Activated T-helper 2 cell treated with anti-CD3 and anti-CD28 coated beads, Interferon-gamma antibody, Interleukin-2, Interleukin-4, amounts not matched to agents 10 μg/mL and 5 μg/mL and 100 μg/mL, durations not matched to agents 14 hours and 24 hours and 36 hours (primary cell): ENCODE measurements at places on chromosomes 2 and 18.

DNA sequence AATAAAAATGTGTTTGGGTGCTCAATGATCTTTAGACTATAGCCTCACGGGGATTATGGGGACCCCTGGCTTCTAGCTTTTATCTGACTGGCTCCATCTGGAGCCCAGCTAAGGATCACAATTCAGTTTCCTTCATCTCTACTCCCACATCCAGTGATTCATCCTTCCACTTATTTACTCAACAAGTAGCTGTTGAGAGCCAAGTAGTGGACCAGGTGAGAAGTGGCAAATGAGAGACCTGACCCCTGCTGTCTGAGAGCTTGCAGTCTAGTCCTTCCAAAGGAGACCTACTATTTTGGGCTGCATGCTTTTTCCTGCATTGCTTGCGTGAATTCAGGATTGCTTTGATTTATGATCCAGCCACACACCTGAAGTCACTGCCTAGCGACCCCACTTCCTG, 10.7 kb upstream of the DSG3 start:
- no peak overlapping the region for H3K4me3 ChIP-seq
- no peak for DNase-seq
- no peak overlapping the region for H3K27ac ChIP-seq
- H3K27me3 ChIP-seq = no peaks in the 10 kb centered on the region
- H3K36me3 ChIP-seq = no peaks in the 10 kb centered on the region

DNA sequence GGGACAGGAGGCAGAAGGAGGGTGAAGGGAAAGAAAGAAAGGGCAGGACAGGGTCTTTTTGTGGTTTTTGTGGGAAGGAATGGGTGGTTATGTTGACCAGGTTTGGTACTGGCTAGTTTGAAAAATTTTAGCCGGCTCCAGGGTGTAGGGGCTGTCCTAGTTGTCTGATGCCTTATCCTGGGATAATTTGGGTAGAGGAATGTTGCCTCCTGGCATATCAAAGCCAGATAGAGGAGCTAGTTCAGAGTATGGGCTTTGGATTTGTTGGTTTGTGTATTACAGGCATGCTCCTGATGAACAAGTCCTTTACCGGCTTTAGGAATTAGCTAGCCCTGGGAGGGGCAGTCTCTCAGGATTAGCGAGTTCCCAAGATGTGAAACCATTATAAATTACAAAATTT, 101.1 kb upstream of the LHCGR start:
- no peak overlapping the region for H3K27ac ChIP-seq
- no peak for DNase-seq
- H3K36me3 ChIP-seq = no peaks in the 10 kb centered on the region

GRCh38 chr2:172094294-172095145, 8.2 kb downstream of the DLX2 start:
- H3K4me3 ChIP-seq = peak overlapping the region; percentile 8
- peaks cover 22% of the 10 kb centered on the region for H3K4me1 ChIP-seq
- H3K27me3 ChIP-seq = peaks cover 78% of the 10 kb centered on the region
- DNase-seq = no peak

- H3K27ac ChIP-seq = no peak overlapping the region
- no peaks in the 10 kb centered on the region for H3K27me3 ChIP-seq
- DNase-seq = no peak
- H3K4me3 ChIP-seq = no peak overlapping the region
- H3K36me3 ChIP-seq = peaks cover 77% of the 10 kb centered on the region
Observed at GRCh38 chr18:79496237-79496977, 100.7 kb downstream of the NFATC1 start.

DNA sequence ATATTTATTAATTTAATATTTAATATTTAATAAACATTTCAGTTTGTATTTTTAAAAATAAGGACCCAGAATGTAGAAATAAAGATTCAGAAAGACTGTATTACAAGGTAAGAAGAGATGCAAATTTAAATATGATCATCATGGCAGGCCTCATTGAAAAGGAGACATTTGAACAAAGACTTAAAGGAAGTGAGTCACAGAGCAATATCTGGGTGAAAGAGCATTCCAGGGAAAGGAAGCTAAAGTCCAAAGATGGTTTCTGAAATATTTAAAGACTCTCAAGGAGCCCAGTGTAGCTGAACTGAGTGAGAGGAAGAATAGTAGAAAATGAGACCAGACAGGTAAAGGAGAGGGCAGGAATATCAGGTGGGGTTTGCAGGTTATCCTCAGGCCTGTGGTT, 5.9 kb downstream of the SCYGR4 start:
- H3K4me1 ChIP-seq = no peaks in the 10 kb centered on the region
- H3K36me3 ChIP-seq = no peaks in the 10 kb centered on the region
- no peak for DNase-seq
- no peak overlapping the region for H3K4me3 ChIP-seq
- H3K27me3 ChIP-seq = no peaks in the 10 kb centered on the region

- peaks cover 59% of the 10 kb centered on the region for H3K27me3 ChIP-seq
- H3K27ac ChIP-seq = no peak overlapping the region
- H3K4me3 ChIP-seq = peak overlapping the region; percentile 71
- no peak for DNase-seq
Observed at GRCh38 chr2:85132397-85132796, 795 bp upstream of the TCF7L1 start.

- H3K27me3 ChIP-seq = no peaks in the 10 kb centered on the region
- no peak overlapping the region for H3K27ac ChIP-seq
- H3K4me3 ChIP-seq = no peak overlapping the region
- H3K4me1 ChIP-seq = no peaks in the 10 kb centered on the region
Observed at GRCh38 chr2:236682651-236683422, 113.2 kb downstream of the ACKR3 start.

DNA sequence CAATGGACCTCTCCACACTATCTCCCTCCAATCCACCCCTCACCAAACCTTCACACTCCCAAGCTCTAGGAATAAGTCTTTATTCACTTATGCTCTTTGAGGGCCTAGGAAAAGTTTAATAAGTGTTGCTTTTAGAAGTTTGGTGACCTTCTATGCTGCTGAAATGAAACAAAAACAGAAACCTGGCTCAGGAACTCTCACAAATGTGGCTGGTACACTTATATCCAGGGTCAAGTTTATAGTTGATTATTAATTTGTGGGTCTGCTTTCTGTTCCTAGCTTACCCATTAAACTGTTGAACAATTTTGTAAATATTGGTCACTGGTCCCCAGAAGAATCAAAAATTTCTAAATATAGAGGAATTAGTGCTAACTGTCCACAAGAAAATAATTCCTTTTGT, 14.2 kb upstream of the ANKRD44 start:
- peaks cover 4% of the 10 kb centered on the region for H3K36me3 ChIP-seq
- H3K4me1 ChIP-seq = peaks cover 64% of the 10 kb centered on the region
- peak overlapping the region; percentile 31 for H3K4me3 ChIP-seq
- H3K27me3 ChIP-seq = no peaks in the 10 kb centered on the region

DNA sequence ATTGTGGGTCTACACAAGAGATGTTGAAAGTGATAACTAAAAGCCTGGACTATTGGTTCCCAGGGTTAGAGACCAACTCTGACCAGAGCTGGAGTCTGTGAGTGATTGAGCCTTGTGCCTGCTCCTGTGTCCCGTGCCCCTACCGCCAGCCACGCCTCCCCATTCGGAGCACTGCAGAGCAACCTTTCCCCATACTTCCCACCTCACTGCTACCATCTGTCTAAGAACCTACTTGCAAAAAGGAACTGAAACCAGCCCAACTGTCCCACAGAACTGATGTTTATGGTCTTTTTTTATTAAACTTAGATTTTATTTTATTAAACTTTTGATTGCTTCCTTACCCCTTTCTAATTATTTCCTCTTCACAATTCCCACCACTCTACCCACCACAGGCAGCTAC, 300.3 kb upstream of the MGAT5 start:
- no peak for DNase-seq
- no peaks in the 10 kb centered on the region for H3K4me1 ChIP-seq
- H3K27me3 ChIP-seq = peaks cover 2% of the 10 kb centered on the region
- H3K36me3 ChIP-seq = no peaks in the 10 kb centered on the region
- H3K4me3 ChIP-seq = no peak overlapping the region

DNA sequence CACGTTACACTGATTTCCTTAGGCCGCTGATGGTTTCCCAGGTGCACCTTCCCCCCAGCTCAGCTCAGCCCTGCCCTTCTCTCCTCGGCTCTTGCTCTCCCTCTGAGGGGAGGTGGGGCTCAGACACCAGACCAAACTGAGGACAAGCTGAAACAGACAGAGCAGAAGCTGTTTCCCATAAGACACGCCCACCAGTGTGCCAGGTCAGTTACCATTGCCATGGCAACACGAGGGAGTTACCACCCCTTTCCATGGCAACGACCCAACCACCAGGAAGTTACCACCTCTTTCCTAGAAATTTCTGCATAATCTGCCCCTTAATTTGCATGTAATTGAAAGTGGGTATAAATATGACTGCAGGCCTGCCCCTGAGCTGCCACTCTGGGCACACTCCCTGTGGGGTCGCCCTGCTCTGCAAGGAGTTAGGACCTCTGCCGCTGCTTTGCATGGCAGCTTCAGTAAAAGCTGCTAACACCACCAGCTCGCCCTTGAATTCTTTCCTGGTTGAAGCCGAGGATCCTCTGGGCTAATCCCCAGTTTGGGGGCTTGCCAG, 120.9 kb upstream of the SMIM21 start:
- DNase-seq = no peak
- H3K27me3 ChIP-seq = no peaks in the 10 kb centered on the region
- H3K4me3 ChIP-seq = no peak overlapping the region
- no peaks in the 10 kb centered on the region for H3K4me1 ChIP-seq
- no peaks in the 10 kb centered on the region for H3K36me3 ChIP-seq

- no peaks in the 10 kb centered on the region for H3K4me1 ChIP-seq
- no peak for DNase-seq
- H3K36me3 ChIP-seq = no peaks in the 10 kb centered on the region
- no peak overlapping the region for H3K27ac ChIP-seq
- no peak overlapping the region for H3K4me3 ChIP-seq
Observed at GRCh38 chr2:107402330-107402729, 424.4 kb upstream of the RGPD4 start.

GRCh38 chr2:230650585-230651137, 62.0 kb upstream of the CAB39 start:
- DNase-seq = no peak
- peaks cover 36% of the 10 kb centered on the region for H3K36me3 ChIP-seq
- no peaks in the 10 kb centered on the region for H3K27me3 ChIP-seq
- no peak overlapping the region for H3K27ac ChIP-seq
- H3K4me3 ChIP-seq = no peak overlapping the region

- no peaks in the 10 kb centered on the region for H3K4me1 ChIP-seq
- peaks cover 18% of the 10 kb centered on the region for H3K27me3 ChIP-seq
- H3K36me3 ChIP-seq = no peaks in the 10 kb centered on the region
- H3K27ac ChIP-seq = no peak overlapping the region
Observed at GRCh38 chr2:109365131-109365530, 236.1 kb downstream of the SH3RF3 start.

- no peak for DNase-seq
- H3K27me3 ChIP-seq = no peaks in the 10 kb centered on the region
- no peaks in the 10 kb centered on the region for H3K4me1 ChIP-seq
- H3K4me3 ChIP-seq = no peak overlapping the region
Observed at GRCh38 chr2:66531155-66531554, 96.2 kb downstream of the MEIS1 start.

DNA sequence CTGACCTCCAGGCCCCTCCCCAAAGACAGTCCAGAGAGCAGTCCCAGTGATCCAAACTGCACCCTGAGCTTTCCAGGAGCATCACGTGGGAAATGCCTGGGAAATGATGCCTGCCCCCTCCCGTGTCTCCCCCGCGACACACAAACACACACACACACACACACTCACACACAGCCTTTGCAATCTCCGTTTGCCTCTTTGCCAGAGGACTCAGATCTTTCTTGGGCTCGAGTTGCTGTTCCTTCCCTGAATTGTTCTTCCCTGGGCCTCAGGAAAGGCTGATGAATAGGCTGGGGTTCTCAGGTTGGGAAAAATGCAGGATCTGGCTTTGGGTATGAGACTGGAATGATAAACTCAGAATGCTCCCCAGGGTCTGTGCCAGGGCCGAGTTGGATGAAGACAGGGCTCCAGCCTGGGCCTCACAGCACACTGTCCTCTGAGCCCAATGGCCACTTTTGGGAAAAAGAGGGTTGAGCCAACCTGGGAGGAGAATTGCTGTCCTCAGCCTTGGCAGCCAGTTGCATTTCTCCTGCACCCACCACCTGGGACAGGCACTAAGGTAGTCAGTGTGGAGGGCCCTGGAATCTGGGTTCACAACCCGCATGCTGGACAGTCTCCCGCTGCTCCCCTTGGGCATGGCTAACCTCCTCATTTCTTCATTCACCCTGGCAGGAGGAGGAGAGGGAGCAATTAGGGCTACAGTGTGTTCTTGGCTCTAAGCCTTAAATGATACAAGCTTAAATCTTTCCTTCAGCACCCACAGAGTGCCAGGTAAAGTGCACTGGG, 43.9 kb upstream of the ATP6V1B1 start:
- H3K36me3 ChIP-seq = no peaks in the 10 kb centered on the region
- H3K27me3 ChIP-seq = peaks cover 95% of the 10 kb centered on the region
- no peak overlapping the region for H3K27ac ChIP-seq
- no peak overlapping the region for H3K4me3 ChIP-seq

GRCh38 chr2:160940699-160941098, 219.5 kb upstream of the TANK start:
- no peak overlapping the region for H3K27ac ChIP-seq
- H3K4me1 ChIP-seq = peaks cover 7% of the 10 kb centered on the region
- no peak for DNase-seq

- H3K4me1 ChIP-seq = peaks cover 34% of the 10 kb centered on the region
- peaks cover 39% of the 10 kb centered on the region for H3K36me3 ChIP-seq
- H3K27me3 ChIP-seq = no peaks in the 10 kb centered on the region
- H3K27ac ChIP-seq = peak overlapping the region; percentile 95
- peak overlapping the region; percentile 96 for H3K4me3 ChIP-seq
- DNase-seq = no peak
Observed at GRCh38 chr2:101253703-101254450, 1.2 kb downstream of the CNOT11 start.

DNA sequence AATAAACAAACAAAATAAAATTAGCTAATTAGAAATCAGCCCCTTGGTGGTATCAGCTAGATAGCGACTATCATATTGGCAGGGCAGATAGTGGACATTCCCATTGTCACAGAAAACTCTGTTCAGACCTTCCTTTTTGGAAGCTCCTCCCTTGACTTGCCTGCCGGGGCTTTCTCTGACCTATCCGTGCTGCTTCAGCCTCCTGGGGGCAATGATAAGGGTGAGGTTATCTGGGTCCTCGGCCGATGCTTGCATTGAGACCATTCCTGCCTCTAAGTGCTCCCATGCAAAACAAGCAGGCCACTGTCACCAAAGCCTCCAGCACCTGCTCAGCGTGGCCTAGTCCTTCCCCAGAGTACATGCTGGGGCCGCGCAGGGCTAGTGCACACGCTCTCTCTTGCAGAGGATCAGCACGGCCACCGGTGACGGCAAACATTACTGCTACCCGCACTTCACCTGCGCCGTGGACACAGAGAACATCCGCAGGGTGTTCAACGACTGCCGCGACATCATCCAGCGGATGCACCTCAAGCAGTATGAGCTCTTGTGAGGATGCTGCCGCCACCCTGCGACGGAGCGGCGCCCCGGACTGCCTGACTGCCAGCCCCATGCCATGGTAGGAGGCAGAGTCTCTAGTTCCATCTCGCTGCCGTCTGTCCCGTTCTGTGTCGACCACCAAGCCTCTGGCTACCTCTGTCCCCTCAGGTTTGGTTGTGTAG, 27.4 kb downstream of the MPPE1 start:
- peaks cover 27% of the 10 kb centered on the region for H3K36me3 ChIP-seq
- no peaks in the 10 kb centered on the region for H3K27me3 ChIP-seq
- peaks cover 4% of the 10 kb centered on the region for H3K4me1 ChIP-seq
- H3K27ac ChIP-seq = no peak overlapping the region
- DNase-seq = no peak
